ENCODE measurements at places on chromosomes 5 and 9.

- H3K27ac ChIP-seq: no peak within 1 kb of the TSS
- peak within 1 kb of the TSS; percentile 70 for H3K4me3 ChIP-seq
- H3K4me1 ChIP-seq: peaks cover 11% of the 10 kb centered on the region
- H3K36me3 ChIP-seq: no peaks in the 10 kb centered on the region
- peaks cover 30% of the 10 kb centered on the region for H3K27me3 ChIP-seq
These were observed at the start of gene SHROOM1 for GRCh38 chr5:132830436-132831094. SHROOM1 (minus strand) TSS chr5:132830647; CDS start chr5:132826140, 4,507 bp downstream.

- no peaks in the 10 kb centered on the region for H3K36me3 ChIP-seq
- H3K4me1 ChIP-seq: no peaks in the 10 kb centered on the region
- H3K4me3 ChIP-seq: no peak overlapping the region
- DNase-seq: no peak
These were observed 9.5 kb downstream of the GAPVD1 start for GRCh38 chr9:125271081-125271480.

- DNase-seq: no peak
- no peak overlapping the region for H3K4me3 ChIP-seq
- no peaks in the 10 kb centered on the region for H3K4me1 ChIP-seq
- H3K36me3 ChIP-seq: no peaks in the 10 kb centered on the region
- no peak overlapping the region for H3K27ac ChIP-seq
- no peaks in the 10 kb centered on the region for H3K27me3 ChIP-seq
These were observed 136.6 kb upstream of the CD180 start for GRCh38 chr5:67333171-67333570.

DNA sequence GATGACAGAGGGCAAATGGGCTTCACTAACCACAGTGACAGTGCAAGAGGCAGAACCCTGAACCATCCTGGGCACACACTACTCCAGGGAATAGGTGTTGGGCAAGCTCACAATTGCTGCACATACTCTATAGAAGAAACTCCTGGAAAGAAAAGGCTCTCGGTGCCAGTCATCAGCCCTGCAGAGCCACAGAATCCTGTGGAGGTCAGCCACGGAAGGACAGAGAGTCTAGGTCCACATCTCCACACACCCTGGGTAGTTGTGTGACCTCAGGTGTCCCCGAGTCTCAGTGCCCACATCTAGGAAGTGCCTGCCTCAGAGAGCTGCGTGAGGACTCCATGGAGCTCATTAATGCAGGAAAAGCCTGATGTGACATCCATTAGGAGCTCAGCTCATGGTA is 16.0 kb upstream of the ANGPTL2 start:
- no peaks in the 10 kb centered on the region for H3K36me3 ChIP-seq
- no peaks in the 10 kb centered on the region for H3K27me3 ChIP-seq
- no peak overlapping the region for H3K4me3 ChIP-seq

DNA sequence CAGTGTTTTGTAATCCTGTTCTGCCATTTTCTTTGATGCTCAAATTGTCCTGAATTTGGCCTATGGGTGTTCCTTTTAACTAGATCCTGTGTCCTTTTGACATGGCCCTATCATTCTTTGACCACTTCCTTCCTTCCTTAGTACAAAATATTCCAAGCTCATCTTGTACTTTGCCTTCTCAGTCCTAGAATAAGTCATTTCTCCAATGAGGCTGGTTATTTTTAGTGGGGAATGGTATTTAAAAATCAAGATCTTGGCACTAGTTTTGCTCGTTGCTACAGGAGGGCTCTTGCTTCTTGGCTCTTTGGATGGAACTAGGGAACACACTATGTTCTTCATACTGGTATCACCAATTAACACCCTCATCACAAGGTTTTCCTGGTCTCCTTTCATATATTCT is 108.1 kb downstream of the UNC13B start:
- H3K4me1 ChIP-seq: no peaks in the 10 kb centered on the region
- H3K4me3 ChIP-seq: no peak overlapping the region
- no peak overlapping the region for H3K27ac ChIP-seq
- H3K27me3 ChIP-seq: no peaks in the 10 kb centered on the region
- DNase-seq: no peak

GRCh38 chr5:172229904-172230303 is 35.9 kb downstream of the EFCAB9 start:
- H3K27me3 ChIP-seq: no peaks in the 10 kb centered on the region
- H3K36me3 ChIP-seq: peaks cover 57% of the 10 kb centered on the region
- H3K4me3 ChIP-seq: no peak overlapping the region
- no peak for DNase-seq

DNA sequence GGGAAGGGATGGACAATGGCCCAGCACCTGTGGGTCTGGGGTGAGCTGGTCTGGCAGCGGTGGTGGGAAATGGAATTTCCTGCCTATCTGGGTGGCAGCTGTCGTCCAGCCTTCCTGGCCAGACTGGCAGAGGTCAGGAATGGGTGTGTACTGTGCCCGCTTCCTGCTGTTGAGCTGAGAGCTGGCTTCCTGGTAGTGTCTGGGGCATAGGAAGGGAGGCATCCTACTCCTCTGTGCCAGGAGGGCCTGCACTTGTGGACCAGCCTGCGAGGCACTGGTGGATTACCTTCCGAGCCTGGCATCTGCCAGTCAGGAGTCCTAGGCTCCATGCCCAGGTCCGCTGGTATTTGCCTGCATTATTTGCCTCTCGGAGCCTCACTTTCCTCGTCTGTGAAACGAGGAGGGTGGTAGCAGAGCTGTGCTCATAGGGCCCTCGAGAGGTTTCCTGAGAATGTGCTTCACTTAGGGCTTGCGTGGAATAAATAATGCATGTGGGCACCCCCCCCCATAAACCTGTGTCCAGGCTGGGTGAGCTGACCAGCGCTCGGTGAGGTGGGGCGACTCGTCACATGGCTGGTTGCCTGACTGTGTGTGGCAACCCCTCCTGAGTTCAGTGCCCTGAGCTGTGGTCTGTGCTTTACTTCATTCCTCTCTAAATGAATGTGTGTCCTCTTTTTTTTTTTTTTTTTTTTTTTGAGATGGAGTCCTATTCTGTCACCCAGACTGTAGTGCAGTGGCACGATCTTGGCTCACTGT is 47.7 kb downstream of the HMCN2 start:
- no peak for DNase-seq
- peaks cover 13% of the 10 kb centered on the region for H3K4me1 ChIP-seq
- H3K27ac ChIP-seq: no peak overlapping the region
- no peaks in the 10 kb centered on the region for H3K27me3 ChIP-seq
- no peaks in the 10 kb centered on the region for H3K36me3 ChIP-seq

DNA sequence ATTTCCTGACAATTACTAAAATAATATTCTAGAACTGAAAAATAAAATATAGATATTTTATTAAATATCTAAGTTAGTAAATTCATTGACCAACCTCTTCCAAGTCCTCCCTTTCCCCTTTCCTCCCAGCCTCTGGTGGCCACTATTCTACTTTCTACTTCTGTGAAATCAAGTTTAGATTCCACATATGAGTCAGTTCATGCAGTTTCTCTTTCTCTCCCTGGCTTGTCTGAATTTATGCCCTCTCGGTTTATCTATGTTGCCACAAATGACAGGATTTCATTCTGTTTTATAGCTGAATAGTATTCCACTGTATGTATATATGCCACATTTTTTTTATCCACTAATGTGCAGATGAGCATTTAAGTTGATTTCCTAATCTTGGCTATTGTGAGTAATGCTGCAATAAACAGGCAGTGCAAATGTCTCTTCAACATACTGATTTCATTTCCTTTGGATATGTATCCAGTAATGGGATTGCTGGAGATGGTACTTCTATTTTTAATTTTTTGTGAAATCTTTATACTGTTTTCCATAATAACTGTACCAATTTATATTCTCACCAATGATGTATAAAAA is 52.3 kb downstream of the WDR36 start:
- DNase-seq: no peak
- H3K36me3 ChIP-seq: no peaks in the 10 kb centered on the region
- H3K27ac ChIP-seq: no peak overlapping the region
- H3K27me3 ChIP-seq: no peaks in the 10 kb centered on the region
- H3K4me1 ChIP-seq: no peaks in the 10 kb centered on the region

DNA sequence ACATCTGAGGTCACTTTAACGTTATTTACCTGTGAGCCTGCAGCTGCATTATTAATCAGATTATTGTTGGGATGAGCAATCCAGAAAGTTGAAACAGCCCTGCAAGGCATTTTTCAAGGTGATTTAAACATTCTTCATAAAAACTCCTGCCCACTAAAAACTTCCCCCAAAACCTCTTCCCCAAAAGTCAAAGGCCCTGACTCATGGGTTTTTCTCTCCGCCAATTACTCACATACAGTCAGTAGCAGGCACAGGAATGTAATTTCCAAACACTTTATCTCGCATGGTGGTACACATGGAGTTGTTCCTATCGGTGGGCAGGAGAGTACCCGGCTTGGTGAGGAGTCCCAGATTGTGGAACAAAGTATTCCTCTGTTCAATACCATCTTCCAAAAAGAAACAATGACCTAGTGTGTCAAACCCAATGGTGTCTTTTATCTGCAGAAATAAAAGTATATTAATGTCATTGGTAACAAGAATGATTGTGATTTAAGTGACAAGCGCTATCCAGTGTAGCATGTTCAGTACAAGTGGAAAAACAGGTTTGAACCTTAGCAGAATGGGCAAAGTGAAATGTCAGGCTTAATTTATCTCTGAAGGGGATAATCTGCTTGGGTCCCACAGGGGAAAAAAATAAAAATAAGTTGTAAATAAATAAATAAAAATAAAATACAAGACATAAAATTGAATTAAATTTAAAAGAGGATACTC is 38.3 kb downstream of the CEMIP2 start:
- H3K4me3 ChIP-seq: no peak overlapping the region
- H3K4me1 ChIP-seq: no peaks in the 10 kb centered on the region
- DNase-seq: no peak

DNA sequence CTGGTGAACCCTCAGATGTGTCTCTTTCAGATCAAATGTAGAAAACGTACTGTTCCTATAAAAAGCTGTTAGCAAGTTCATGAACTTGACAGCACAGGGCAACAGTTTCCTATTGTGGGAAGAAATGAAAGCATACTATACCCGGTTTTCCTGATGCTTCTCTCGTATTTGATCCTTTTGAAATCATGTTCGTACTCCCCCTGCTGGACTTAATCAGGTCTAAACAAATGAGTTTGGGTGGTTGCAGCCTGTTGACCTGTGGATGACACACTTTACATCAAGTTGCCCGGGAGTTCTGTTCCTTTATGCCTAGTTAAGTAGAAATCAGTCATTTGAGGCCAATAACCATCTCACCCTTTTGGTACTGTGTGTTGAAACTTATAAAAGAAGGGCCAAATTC is 1992.3 kb downstream of the MAT2B start:
- no peak overlapping the region for H3K4me3 ChIP-seq
- no peaks in the 10 kb centered on the region for H3K36me3 ChIP-seq
- H3K4me1 ChIP-seq: no peaks in the 10 kb centered on the region
- H3K27me3 ChIP-seq: no peaks in the 10 kb centered on the region
- DNase-seq: peak; percentile 7
- no peak overlapping the region for H3K27ac ChIP-seq

DNA sequence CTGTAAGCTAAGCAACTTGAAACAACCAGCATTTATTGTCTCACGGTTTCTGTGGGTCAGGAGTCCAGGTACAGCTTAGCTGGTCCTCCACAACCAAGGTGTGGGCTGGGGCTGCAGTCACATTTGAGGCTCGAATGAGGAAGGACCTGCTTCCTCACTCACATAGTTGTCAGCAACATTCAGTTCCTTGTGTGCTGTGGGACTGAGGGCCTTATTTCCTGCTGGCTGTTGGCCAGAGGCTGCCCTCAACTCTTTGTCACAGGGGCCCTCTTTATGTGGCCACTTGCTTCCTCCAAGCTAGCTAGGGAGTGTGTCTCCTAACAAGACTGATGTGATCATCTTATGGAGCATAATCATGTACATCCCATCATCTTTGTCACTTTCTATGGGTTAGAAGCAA is 29.2 kb upstream of the SEMA4D start:
- no peaks in the 10 kb centered on the region for H3K4me1 ChIP-seq
- H3K27ac ChIP-seq: no peak overlapping the region
- no peak for DNase-seq
- H3K4me3 ChIP-seq: no peak overlapping the region

DNA sequence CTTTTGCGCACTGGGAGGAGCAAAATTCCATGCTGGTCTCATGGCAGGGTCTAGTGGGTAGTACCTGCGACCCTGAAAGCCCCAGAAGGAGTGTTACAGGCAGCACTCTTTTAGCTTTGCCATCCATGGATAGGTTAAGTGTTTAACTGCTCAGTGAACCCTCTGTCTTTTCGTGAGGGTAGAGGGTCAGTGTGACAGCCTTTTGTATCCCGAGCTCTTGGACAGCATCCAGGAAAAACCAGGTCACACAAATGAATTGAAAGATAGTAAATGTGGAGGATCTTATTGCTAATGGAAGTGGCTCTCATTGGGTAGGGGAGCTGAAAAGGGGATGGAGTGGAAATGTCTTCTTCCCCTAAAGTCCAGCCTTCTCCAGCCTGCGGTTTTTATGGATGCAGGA is 57.8 kb upstream of the CCDC112 start:
- DNase-seq: no peak
- H3K4me3 ChIP-seq: no peak overlapping the region
- H3K27me3 ChIP-seq: no peaks in the 10 kb centered on the region
- no peak overlapping the region for H3K27ac ChIP-seq

- no peak for DNase-seq
- no peaks in the 10 kb centered on the region for H3K36me3 ChIP-seq
- no peaks in the 10 kb centered on the region for H3K27me3 ChIP-seq
- H3K4me3 ChIP-seq: no peak overlapping the region
These were observed 151.8 kb upstream of the ADRA1B start for GRCh38 chr5:159764283-159765134.

- no peak overlapping the region for H3K4me3 ChIP-seq
- H3K4me1 ChIP-seq: peaks cover 5% of the 10 kb centered on the region
- H3K27me3 ChIP-seq: no peaks in the 10 kb centered on the region
- H3K36me3 ChIP-seq: no peaks in the 10 kb centered on the region
- H3K27ac ChIP-seq: no peak overlapping the region
These were observed 143.2 kb upstream of the DMRT1 start for GRCh38 chr9:698276-698675.

GRCh38 chr9:121242219-121242958 is 25.6 kb upstream of the GSN start:
- no peak overlapping the region for H3K4me3 ChIP-seq
- H3K27ac ChIP-seq: no peak overlapping the region
- H3K27me3 ChIP-seq: no peaks in the 10 kb centered on the region
- no peaks in the 10 kb centered on the region for H3K36me3 ChIP-seq
- no peaks in the 10 kb centered on the region for H3K4me1 ChIP-seq
- DNase-seq: no peak

- H3K4me1 ChIP-seq: no peaks in the 10 kb centered on the region
- H3K4me3 ChIP-seq: no peak overlapping the region
- H3K27me3 ChIP-seq: no peaks in the 10 kb centered on the region
- H3K27ac ChIP-seq: no peak overlapping the region
- no peak for DNase-seq
These were observed 165.9 kb downstream of the FSTL4 start for GRCh38 chr5:133446440-133446839.

GRCh38 chr9:751137-752051 is 90.1 kb upstream of the DMRT1 start:
- no peaks in the 10 kb centered on the region for H3K27me3 ChIP-seq
- DNase-seq: no peak
- no peak overlapping the region for H3K27ac ChIP-seq

- H3K36me3 ChIP-seq: peaks cover 11% of the 10 kb centered on the region
- peaks cover 14% of the 10 kb centered on the region for H3K4me1 ChIP-seq
- DNase-seq: no peak
- H3K4me3 ChIP-seq: no peak overlapping the region
- no peak overlapping the region for H3K27ac ChIP-seq
These were observed 15.5 kb downstream of the AKNA start for GRCh38 chr9:114371973-114372917.

- no peak overlapping the region for H3K4me3 ChIP-seq
- DNase-seq: no peak
- no peak overlapping the region for H3K27ac ChIP-seq
- no peaks in the 10 kb centered on the region for H3K36me3 ChIP-seq
- no peaks in the 10 kb centered on the region for H3K4me1 ChIP-seq
- no peaks in the 10 kb centered on the region for H3K27me3 ChIP-seq
These were observed 502.8 kb downstream of the LRRC70 start for GRCh38 chr5:63081402-63081801.

Data from H1 (cell line).